GM12865 (cell line): ENCODE measurements at places on chromosomes 7 and 10.

DNA sequence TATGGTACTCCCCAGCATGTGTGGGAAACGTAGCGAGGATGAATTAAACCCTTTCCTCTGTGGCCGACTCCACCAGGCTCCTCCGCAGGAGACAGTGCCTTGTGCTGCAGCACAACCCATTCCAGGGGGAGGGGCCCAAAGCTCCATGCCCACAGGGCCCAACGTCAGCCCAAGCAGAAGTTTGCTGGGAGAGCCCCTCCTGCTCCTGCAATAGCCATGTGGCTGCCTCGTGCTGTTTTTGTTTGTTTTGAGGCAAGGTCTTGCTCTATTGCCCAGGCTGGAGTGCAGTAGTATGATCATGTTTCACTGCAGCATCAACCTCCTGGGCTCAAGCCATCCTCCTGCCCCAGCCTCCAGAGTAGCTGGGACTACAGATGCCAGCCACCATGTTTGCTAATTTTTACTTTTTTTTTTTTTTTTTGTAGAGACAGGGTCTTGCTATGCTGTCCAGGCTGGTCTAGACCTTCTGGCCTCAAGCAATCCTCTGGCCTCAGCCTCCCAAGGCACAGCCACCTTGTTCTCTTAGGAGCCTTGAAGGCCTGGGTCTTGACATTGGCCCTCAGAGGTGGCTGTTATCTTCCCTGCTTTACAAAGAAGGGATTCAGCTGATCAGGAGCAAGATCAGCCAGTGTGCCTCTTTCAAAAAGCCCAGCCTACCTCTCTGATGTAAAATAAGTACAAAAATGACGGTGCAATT, 102.8 kb downstream of the DYNC2I1 start:
- no peak for DNase-seq

- DNase-seq = peak; percentile 89
Observed at GRCh38 chr10:103678178-103678526, 177.2 kb downstream of the SH3PXD2A start.

- DNase-seq = peak; percentile 32
Observed at GRCh38 chr7:151756076-151756731, 120.7 kb downstream of the PRKAG2 start.

DNA sequence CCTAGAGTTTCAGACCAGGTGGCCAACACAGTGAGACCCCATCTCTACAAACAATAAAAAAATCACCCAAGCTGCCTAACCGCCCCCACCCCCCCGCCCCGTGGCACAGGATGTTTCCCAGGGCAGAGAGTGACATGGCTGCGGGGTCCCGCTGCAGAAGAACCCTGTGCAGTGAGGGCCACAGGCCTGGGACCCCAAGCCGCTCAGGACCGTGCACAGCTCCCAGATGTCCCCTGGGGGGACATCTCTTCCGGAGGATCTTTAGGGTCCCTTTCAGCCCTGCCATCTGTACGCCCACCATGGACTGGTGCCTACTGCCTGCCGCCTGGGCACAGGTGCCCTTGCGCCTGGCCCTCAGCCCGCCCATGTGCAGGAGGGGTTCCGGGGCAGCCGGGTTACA, 373.6 kb downstream of the DNAJB6 start:
- DNase-seq = no peak

DNA sequence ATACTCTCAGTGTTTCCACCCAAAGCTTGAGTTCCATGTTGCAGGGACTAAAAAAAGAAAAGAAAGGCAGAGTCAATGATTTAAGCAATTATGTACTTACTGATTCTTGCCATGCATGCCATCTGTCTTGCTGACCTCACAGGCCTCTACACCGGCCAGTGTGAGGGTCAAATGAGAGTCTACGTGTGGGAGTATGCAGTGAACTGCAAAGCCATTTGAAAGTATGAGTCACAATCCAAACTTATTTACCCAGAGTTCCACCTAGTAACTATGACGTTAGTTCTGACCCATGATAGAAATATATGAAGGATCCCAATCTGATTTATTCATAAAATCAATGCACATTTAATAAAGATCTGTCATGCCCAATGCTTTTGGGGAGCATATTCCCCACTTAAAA, 26.5 kb downstream of the PDE1C start:
- DNase-seq = peak; percentile 35

DNA sequence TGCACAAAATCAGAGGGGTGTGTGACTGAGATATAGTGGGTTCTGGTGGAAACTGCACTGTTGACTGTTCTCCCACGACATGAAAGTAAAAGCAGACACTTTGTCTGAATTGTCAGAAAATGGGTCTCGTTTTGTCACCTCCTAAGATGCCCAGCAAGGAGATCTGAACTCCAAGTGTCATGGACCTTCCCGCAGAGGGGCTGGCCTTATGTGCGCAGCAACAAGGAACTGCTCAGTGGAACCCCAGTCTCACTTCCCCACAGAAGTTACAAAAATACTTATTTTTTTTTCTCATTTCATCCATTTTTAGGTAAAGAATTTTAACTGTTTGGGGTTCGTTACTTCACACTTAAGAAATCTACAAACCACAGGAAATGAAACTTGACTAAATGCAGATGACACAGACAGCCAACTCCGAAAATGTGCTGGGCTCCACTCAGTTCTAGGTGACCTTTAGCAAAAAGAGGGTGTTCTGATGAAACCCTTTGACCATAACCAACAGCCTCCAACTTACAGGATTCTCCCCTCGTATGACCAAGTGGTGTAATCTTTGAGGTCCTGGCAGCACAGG, 115.0 kb downstream of the FAM107B start:
- peak; percentile 93 for DNase-seq
